MCF 10A (cell line): ENCODE measurements at places on chromosomes 1 and 21. TPM values are rescaled to one million over a fixed set of nuclear protein-coding genes. Genes with fewer than 3 reads are reported as not detected.

Gene CATSPERE
- total RNA-seq, result 1.2 and 2.1 TPM in 2 replicates

Gene LINGO4
- total RNA-seq, result 0.10 TPM in 1 of 2 replicates, not detected in the other

Gene ANKRD65
- 0.86 and 1.4 TPM in 2 replicates for total RNA-seq

Gene XCL1
- total RNA-seq, result not detected in 2 replicates

Gene SERPINC1
- total RNA-seq, result not detected in 2 replicates

Gene SLAMF1
- not detected in 2 replicates for total RNA-seq

Gene TBX19
- total RNA-seq, result 1.6 and 2.4 TPM in 2 replicates
